ENCODE measurements at places on chromosomes 7 and 10.

DNA sequence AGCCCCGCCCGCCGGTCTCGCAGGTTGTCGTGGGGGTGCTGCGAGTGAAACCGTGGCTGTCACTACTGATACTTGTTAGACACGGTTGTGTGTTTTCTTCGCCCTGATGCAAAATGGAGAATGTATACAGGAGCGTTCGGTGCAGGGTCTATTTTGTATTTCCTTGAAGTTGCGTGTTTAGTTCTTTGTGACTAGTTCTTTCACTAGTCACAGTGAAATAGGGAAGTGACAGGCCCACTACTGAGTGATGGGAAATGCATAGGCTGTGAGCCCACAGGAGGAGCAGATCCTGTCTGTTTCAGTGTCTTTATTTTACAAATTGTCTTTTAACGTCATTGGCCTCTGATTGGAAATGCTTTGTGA is 675 bp downstream of the ABRAXAS2 start:
- DNase-seq: no peak

DNA sequence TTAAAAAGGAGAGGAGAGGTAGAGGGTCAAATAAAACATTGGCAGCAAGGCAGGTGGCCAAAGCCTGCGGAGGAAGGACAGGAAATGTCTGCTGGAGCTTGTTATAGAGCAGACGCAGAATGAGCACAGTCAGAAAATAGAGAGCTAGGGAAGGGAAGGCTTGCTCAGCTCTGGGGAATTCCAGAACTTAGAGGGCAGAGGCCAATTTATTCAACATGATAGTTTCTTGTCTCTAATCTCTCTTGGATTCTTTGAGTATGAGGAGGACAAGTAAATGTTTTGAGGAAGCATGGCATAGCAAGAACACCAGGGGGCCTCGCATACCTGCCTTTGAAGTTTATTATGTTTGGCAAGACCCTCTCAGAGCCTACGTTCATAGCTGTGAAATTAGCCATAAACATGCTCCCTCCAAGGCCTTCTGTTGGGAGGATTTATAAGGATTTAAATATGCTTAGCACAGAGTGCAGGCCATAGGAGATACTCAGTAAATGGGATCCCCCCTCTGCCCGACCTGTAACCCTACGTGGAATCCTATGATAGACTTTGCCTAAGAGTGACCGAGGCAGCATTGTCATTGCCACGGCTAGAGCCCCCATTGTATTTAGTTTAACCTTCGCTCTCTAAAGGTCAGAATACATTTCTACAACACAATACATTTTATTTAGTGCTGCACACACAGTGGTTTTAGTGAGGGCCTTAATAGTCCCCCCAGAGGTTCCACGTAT is 293.9 kb downstream of the CCDC3 start:
- no peak for DNase-seq

GRCh38 chr7:133730360-133730759 is 396.8 kb upstream of the LRGUK start:
- no peak for DNase-seq

- no peak for DNase-seq
These were observed 57.2 kb downstream of the COL26A1 start for GRCh38 chr7:101419831-101420230.

DNA sequence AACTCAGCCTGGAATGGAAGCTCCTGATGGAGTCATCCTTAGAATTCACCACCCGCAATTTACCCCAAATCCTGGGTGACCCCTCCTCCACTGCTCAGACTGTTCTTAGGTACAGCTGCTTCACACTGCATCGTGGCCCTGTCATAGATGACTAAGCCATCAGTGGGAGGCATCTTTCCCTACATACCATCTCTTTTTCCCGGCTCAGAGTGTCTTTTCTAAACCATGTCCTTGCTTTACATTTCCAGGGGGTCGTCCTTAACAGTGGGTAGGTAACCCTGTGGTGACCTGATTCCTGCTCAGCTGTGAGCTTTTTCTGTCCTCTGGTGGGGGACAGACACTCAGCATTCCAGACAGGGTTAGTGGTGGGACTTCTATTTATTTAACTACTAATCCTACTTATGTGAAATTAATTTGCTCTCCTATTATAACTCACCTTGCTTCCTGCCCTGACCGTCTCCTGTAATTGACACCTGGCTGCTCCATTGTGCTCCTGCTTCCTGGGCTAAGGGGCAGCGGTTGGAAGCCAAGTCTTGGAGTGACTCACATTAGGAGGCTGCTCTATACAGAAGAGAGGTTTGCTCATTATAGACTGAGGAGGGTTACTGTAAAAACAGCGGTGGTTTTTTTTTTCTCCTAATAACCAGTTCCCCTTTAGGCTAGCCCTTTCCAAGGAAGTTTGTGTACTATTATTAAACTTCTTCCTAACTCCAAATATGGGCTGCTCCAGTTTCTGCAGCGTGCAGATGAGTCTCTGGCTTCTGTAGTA is 40.6 kb downstream of the PYROXD2 start:
- no peak for DNase-seq

DNA sequence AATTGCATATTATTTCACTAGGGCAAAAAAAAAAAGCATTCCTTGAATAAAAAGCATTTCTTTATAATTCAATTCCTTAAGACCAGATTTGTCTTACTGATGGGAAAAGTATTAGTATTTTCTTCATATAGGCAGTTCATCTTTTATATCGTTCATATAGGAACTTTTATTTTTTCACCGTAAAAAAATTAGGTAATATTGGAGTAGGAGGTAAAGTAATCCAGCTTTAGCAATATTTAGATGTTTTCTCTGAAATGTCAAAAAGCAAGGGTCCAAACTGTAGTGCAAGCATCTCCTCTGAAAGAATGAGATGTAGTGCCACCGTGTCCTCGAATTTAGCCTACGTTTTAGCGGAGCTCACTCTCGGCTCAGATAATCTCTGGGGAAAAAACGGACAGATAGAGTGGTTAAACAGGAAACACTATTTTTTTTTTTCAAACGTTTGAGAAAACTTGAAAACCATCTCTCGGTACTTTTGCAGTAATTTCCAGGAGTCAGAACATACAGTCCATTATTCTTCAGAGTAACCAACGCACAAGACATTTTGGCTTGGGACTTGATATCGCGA is 5.5 kb upstream of the SPAG6 start:
- no peak for DNase-seq

GRCh38 chr10:26798298-26798697 is 62.5 kb downstream of the ABI1 start:
- DNase-seq: no peak

DNA sequence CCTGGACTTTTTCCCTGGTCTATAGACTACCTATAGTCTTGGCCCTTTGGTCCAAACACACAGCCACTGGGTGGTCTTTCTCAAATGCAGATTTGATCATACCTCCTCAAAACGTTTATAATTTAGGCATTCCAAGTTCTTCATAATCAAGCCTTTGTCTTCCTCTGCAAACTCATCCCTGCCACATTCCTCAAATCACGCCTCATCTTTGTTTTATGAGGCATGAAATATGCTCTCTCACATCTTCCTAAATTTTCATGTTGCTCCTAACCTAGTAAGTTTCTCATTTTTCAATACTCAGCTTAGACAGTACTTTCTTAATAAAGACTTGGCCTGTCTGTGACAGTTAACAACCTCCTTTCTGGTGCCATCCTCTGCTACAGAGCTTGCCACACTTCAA is 10.9 kb upstream of the HERC4 start:
- no peak for DNase-seq

DNA sequence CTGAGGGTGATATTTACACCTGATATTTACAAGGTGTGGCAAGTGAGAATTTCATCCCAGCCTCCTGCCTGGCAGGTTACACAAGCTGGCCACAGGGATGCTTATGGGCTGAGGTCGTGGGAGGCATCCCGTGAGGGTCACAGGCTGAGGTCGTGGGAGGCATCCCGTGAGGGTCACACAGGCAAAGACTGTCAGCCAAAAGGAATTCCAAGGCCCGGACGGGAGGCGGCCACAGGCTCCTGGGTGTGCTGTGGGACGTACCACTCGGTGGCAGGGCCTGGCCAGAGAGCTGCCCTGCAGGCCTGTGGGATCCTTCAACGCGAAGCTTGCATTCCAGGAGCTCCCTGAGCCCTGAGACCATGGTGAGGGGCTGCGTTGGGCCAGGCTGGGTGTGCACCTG is 460.6 kb downstream of the DNAJB6 start:
- DNase-seq: no peak

DNA sequence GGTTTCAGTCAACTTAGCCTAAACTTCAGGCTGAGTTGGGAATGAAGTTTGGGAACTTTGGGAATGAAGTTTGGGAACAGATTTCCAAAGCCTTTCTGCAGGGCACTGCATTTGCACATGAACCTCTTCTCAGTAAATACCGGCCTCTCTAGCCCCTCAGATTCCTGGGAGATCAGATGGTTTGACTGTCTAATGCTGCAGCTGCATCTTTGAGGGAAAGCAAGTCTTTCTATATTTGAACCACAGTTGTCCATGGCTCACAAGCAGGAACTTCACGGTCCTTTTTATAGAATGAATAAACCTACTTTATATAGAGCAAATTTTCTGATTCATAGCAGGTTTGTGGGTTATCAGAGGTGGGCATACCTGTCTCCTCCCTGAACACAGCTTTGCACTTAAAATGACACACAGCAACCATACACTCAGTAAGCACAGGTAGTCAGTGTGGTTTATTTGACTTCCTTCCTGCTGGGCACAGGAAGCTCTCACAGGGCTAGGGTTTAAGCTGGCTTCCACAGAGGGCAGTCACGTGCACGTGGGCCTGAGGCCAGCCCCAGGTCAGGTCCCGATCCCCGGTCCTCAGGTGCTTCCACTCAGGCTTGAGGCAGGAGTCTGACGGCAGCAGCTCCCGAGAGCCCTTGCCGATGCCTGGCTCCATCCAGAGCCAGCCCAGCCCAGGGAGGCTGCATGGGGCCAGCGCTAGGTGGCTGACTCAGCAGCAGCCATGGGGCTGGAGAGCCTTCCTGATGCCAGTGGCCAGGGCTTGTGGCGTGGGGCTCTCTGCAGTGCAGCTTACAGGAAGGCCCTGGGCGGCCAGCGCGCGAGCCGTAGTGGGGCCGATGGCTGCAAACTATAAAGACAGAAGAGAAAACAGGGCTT is 12.8 kb upstream of the MMP21 start:
- no peak for DNase-seq

- DNase-seq: no peak
These were observed 4.3 kb downstream of the TMEM273 start for GRCh38 chr10:49183596-49184542.

DNA sequence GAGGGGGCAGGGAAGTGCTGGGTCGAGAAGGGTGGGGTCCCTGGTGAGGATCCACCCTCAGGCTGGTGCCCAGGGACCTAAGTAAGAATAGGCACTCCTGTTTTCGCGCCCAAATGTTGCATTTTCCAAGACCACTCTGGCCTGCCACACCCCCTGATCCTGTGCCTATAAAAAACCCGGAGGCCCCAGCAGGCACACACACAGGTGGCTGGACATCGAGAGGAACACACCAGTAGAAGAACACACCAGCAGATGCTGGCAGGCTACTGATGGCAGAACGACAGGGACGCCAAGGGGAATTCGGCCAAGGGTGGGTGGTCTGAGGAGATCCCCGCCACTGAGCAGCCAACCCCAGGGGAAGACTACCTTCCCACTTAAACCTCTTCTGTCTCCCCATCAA is 633.9 kb upstream of the POT1 start:
- DNase-seq: no peak

DNA sequence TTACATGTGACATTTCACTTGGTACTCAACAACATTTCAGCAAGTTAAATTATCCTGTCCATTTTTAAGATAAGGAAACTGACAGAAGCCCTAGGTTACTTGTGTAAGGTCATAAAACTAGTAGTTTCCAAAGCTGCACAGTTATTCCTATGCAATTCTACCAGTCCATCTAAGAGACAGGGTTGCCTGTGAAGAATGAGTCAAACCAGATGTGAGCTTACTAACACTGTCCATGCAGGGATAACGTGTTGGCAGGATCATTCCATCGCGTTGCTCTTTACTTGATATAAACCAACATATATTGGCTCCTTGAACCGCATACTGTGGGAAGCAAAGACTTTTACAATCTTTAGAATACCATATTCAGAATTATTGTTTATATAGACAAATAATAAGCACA is 280.9 kb upstream of the HGF start:
- no peak for DNase-seq

- no peak for DNase-seq
These were observed 50.6 kb downstream of the PARD3 start for GRCh38 chr10:34764472-34764946.

GRCh38 chr7:116797612-116798011 is 64.8 kb upstream of the CAPZA2 start:
- DNase-seq: no peak

DNA sequence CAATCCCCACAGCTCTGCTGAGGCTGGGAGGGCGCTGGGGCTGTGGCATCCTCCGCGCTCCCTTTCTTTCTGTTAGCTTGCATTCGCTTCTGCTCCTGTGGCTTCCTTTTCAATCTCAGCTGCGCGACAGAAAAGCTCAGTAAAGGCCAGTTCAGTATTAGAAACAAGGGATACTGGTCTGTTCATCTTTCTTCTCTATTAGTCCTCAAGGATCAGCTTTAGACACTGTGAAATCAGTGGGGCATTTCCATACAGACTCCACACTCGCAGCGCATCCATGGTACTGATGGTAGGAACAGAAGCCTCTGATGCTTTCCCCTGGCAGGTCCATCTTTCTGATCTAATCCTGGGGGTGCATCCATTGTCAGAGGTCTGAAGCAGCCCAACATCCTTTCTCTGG is 163.7 kb downstream of the LYZL1 start:
- no peak for DNase-seq

DNA sequence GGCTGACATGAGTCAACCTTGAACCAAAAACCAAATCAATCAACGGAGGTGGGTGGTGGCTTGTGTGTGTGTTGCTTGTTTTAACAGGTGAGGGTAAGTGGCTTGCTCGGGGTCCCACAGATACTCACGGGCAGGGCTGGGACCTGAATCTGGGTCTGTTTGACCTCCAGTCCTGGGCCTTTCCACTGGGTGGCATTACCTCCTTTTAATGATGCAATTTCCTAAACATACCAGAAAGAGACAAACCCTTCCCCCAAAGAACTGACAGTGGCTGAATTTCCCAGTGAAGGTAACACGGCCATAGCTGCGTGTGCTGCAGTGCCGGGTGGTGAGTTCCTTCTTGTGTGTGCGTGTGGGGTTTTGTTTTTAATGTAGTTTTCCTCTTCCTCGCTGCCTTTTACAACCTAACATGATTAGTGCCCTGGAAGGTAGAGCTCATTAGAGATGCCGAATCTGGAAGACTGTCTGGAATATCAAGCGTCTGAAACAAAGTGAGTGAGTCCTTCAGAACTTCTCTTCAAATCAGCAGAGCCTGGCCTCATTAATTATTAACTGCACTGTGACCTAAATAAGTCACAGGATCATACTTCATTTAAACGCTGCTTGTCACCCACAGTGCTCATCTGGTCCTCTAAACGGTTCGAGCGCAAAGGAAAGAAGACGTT is 166.1 kb upstream of the TCERG1L start:
- DNase-seq: no peak

Data from effector memory CD8-positive, alpha-beta T cell (primary cell).